Activated T-cell treated with anti-CD3 and anti-CD28 coated beads for 24 hours (primary cell): ENCODE measurements at places on chromosomes 12 and 14.
A peak's percentile ranks its signal among the peaks of the same experiment; 100 is the strongest.

GRCh38 chr14:24279301-24280186 is 8.1 kb upstream of the RABGGTA start:
- peak; percentile 45 for DNase-seq

GRCh38 chr14:53153702-53154112 is 584 bp upstream of the DDHD1 start:
- DNase-seq: no peak

DNA sequence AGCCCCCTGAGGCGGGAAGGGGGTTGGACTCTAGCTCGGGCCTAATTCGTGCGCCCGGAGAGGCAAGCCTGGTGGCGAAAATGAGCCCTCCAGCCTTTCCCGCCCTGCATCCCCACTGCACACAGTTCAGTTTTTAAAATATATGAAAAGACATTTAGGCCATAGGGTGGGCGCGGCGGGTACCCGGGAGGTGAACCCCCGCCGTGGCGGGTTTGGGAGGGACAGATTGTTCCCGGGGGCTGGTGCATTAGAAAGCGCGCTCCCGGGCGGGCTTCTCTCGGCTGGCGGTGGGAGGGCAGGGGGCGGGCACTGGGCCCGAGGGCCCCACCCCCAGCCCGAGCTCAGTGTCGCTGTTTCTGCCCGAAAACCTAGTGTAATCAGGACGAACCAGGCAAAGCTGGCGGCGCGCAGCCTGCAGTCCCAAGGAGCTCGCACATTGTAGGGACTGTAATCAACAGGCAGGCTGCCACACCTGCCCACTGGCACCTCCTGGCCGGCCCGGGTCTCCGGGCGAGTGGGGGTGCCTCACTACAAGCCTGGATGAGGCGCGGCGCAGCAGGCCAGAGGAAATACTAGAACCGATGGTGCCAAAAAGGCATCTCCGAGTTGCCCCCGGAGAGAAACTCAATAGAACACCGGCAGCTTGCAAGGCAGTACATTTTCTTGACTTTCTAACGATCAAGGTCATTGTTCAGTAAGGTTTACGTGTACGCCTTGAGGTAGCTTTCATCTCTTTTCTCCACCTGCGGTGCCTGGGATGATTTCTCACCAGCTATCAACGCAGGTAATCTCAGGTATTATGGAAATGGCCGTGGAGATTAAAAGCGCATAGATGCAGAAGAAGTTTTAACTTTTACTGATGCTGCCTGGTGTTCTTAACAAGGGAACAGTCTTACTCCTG is 764 bp upstream of the SPTB start:
- peak; percentile 48 for DNase-seq

- no peak for DNase-seq
Measured at GRCh38 chr14:67680121-67680602, 5.7 kb upstream of the VTI1B start.

DNA sequence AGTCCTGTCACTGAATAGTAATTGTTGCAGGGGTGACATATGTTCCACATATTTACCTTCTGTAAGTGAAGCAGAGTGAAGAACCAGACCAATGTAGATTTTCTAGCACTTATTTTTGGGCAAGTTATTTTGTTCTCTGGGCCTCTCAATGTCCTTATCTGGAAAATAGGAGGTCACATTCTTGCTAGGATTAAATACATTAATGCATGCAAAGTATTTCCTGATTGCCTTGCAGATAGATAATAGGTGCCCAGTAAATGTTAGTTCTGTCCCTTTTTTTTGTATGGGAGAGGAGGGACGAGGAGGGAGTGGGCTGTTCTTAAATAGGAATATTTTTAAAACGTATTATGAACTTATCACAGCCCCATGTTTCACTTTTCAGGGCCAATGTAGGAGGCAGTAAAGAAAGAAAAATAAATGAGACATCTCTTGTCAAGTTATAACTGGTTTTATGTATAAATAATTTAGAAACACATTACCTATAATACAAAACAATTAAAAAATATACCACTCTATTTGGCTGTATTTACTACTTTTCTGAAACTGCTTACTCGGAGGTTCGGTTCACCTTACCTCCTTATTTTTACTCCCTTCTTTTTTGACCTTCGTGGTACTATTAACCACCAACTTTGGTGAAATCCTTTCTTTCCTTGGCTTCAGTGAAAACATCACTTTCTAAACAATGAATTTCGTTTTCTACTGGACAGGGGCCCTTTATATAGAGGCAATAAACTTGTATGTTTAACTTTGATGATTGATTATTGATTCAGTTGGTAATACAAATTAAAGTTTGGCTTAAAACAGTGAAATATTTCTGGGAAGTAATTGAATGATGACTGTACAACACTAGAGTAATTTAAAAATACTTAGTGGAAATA is 41.9 kb downstream of the DIP2B start:
- no peak for DNase-seq

- DNase-seq: no peak
Measured at GRCh38 chr14:44609201-44609600, 102.1 kb upstream of the FSCB start.

GRCh38 chr12:108455706-108456105 is 59.4 kb upstream of the FICD start:
- DNase-seq: no peak

- DNase-seq: peak; percentile 1
Measured at GRCh38 chr14:38721822-38722431, 381.1 kb downstream of the SEC23A start.

DNA sequence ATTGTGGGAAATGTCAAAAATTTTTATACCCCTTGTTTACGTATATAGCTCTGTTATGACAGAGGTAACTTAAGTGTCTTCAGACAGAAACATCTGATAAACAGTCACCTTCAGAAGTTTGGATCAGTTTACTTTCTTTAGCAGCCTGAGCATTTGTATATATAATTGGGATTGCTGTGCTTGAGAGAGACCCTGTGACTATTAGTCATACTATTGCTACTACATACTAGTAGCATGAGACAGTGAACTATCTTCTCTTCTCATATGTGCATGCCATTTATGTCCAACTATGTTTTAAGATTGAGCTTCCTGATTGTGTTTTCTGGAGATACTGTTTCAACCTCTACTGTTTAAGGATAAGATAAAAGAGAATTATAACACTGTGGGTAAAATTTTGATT is 101.5 kb downstream of the PDE6H start:
- no peak for DNase-seq

- no peak for DNase-seq
Measured at GRCh38 chr12:46402451-46402850, 29.9 kb upstream of the SLC38A2 start.

DNA sequence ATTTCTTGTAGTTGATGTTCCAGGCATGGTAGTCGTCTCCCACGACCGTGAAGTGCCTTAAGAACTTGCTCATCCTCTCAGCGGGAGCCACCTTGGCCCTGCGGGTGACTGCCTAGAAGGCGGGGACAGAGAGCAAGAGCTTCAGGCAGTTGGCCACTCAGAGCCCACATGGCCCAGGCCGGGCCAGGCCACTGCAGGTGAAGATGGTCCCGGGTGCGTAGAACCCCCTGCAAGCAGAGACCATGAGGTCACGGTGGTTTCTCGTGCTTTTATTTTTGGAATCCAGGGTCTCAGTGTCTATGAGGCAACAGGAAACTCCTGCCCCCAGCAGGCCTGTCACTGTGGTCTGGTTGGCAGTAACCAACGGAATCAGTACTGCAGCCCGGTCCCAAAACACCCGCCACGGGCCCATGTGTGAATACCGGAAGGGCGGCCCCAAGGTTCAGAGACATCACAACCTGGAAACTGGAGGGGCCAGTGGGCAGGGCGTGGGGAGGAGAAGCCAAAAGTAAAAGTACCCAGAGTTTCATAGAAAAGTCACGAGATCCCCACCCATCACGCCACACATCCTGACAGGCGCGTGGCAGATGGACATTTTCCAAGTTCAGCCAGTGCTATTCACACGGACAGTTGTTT is 27.5 kb downstream of the HVCN1 start:
- DNase-seq: peak; percentile 51

DNA sequence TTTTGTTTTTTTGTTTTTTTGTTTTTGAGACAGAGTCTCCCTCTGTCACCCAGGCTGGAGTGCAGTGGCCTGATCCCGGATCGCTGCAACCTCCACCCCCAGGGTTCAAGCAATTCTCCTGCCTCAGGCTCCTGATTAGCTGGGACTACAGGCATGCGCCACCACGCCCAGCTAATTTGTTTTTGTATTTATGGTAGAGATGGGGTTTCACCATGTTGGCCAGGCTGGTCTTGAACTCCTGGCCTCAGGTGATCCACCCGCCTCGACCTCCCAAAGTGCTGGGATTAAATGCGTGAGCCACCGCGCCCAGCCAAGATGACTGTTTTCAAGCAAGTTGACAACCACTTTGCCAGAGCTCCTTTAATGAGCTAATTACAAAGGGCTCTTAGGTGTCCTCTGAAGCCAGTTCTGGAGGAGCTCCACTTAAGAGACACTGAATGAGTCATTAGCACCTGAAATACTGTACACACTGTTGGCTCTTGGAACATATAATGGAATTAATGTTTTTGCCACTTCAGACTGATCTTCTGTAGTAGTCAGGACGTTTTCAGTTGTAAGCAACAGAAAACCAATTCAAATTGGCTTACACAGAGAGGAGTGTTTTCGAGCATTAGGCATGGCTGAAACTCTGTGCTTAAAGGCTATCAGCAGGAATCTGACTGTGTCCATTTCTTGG is 55.4 kb upstream of the MED13L start:
- no peak for DNase-seq

DNA sequence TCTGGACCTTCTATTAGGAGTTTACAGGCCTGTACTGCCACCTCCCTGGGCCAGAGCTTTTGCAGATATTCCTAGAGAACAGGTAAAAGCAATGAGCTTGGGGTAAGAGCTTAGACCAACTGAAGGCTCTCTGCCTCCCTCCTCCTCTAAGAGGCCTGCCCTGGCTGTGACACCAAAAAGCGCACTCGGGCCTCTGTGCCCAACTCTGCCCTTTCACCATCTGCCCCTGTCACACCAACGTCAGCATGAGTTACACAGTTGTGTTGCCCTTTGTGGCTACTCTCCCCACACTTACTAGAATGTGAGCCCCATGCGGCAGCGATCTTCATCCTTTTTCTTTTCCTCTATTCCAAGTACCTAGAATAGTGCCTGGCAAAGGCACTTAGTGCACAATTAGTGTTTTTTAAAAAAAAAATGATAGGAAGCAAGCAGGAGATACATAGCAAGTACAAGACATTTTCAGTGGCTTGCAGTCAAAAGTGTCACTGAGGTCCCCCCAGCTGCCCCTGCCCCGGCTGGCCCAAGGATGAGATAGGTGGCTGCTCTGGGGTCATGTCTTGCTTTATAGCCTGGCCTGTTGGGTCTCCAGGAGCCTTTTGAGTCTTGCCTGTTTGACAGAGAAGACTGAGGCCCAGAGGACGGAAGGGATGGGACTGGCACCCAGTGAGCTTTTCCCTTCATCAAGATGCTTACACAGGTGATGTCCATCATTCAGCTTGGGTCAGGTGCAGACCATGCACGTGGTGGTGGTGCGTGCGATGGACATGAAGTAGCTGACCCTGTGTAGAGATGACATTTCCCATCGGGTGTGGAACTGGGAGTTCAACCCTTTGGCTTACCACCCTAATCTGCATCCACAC is 12.5 kb downstream of the CKB start:
- DNase-seq: no peak

- no peak for DNase-seq
Measured at GRCh38 chr12:122057007-122057735, 21.4 kb upstream of the MLXIP start.

GRCh38 chr12:11702959-11703358 is 53.5 kb downstream of the ETV6 start:
- no peak for DNase-seq

GRCh38 chr14:58963873-58964597 is 224.4 kb upstream of the DAAM1 start:
- DNase-seq: no peak

DNA sequence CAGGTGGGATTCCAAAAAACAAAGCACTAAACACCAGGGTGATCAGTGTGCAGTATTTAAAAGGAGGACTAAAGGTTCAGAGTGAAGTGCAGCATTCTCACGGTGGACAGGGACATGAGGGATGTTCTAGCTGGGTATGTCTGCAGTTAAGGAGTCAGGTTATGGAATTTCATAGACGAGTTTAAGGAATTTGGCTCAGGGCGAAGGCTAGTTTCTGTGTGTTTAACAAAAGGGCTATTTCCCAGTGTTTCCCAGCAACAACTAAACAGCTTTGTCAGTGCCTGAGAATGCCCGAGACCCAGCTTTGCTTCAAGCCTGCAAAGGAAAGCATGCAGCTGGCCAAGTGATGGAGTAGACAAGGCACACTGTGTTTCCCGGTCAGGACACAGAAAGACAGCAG is 7.0 kb downstream of the KRT1 start:
- no peak for DNase-seq

GRCh38 chr14:76274324-76274723 is 101.6 kb upstream of the ESRRB start:
- no peak for DNase-seq

- DNase-seq: no peak
Measured at GRCh38 chr12:119178544-119179334, at the start of gene HSPB8. TSS of gene HSPB8 (plus strand) at chr12:119178931. CDS start at chr12:119179313, 382 bp downstream.

GRCh38 chr12:130117701-130118100 is 44.6 kb upstream of the FZD10 start:
- no peak for DNase-seq

GRCh38 chr14:97270308-97270707 is 473.1 kb downstream of the VRK1 start:
- no peak for DNase-seq

GRCh38 chr12:75913502-75914351 is 117.8 kb downstream of the PHLDA1 start:
- peak; percentile 44 for DNase-seq

GRCh38 chr12:104722601-104723534 is 235.2 kb downstream of the SLC41A2 start:
- no peak for DNase-seq

DNA sequence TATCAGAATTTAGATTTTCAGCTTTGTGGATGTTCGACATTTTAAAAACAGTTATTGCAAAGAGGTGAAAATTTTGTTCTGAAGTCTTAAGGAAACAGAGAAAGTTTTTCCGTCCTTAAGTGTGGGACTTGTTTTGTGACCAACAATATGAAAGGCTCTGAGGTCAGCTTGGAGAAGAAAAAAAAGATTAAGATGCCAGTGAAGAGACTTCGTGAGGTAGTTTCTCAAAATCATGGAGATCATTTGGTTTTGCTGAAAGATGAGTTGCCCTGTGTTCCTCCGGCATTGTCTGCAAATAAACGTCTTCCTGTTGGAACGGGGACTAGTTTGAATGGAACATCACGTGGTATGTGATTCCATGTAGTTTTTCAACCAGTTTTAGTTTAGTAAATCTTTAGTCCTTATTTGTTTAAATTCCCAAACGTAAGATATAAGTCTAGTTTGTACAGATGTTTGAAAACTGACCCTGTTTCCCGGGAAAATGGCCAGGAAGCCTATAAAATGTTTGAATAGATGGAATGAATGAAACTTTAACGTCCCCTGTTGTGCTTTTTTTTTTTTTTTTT is 682 bp downstream of the KIAA0586 start:
- DNase-seq: no peak

DNA sequence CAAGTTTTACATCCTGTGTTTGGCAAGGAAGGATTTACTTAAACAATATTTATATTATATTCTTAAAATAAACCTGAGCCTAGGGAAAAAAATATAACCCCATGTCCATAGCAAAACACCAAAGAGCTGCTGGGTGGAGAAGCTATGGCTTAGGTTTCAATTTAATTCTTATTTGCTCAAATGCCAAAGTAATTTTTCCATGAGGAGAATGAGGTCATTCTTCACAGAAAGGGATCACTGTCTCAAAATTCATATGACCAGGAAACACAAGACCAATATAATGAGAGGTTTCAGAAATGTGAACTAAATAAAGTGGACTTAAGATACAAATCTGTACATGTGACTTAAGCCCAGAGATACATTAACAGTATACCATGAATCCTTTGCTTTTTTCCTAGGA is 195.0 kb downstream of the PHLDA1 start:
- no peak for DNase-seq
